ENCODE measurements at places on chromosomes 1 and 21.

GRCh38 chr1:941015-941587 is 17.4 kb downstream of the SAMD11 start:
- no peak for DNase-seq

DNA sequence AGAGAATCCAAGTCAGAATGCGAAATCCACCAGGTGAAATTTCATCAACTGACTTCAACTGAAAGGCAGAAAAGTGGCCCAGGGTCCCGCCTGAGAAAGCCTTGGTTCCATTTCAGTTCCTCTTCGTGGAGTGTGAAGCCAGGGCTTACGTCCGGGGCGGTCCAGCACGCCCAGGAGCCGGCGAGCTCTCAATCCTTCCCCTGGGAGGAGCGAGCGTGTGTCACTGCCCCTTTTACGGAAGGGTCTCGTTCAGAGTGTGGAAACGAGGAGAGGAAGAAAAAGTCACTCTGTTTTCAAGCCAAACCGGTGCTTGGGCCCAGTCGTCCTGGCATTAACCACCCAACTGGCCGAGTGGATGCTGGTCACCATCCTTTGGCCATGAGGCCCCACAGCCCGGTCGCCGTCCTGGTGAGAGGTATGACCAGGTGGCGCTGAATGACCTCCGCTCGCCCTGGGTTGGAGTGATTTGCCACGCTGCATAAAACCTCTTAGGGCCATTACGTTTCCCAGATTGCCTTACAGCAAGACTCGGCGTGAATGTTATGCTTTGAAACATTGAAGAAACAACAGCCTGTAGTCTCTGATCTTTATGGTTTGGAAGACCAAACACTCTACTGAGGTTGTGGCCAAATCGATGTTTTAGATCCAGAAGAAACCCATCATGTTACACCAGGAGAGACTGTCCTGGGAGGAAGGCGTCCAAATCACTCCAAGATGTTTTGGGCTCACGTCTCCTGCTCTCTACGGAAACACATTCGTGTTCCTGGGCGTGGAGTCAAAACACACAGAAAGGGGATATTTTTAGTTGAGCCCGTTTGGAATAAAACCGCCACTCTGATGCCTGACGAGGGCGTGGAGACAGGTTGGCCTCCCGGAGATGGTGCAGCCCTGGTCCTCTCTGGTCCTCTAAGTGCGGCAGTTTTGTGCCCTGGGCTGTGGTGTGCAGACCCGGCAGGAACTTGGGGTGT is 93.6 kb upstream of the ACTRT2 start:
- peak; percentile 81 for DNase-seq

DNA sequence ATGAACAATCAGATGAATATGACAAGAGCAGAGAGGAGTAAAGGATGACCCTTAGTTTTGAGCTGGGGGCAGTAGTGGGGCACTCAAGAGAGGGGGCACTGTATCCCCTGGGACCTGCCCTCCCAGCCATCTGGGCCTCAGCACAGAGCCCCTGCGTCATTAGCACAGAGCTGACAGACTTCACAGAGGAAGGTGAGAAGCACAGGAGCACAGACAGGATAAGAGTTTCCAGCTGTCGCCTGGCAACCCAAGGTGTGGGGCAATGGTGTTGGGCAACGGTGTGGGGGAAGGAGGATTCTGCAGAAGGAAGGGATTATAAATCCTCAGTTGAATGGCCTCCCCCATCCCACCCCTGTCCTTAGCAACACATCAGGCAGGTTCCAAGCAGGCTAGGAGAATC is 30.2 kb downstream of the RAB3B start:
- no peak for DNase-seq

DNA sequence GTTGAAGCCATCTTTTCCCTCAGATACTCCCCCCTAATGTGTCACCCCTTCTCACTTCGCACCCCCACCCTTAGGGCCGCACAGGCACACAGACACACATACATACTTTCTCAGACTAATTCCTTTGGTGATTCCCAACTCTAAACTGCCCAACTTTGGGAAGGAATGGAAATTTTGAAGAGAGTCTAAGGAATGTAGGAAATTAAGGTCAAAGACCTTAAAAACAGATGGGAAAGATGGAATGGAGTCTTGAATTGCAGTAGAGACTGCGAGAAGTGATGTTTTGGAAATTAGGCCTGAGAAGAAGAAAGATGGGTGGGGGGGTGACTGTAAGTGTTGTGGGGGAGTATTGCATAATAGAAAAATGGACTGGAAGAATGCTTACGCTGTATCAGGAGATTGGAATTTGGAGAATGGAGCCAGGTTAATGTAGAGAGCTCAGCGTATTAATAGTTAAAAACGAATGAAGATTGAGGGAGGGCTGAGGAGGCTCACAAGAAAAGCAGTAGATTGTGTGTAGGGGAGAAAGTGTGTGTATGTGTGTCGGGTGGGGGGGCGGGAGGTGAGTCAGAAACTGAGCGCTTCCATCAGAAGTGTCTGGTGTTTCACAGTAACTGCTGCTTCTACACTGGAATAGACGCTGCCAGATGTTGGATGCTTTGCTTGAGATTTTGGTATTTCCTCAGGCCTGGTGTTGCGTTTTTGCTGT is 1.7 kb downstream of the PIP5K1A start:
- DNase-seq = no peak
